NCI-H510A (cell line): ENCODE measurements at places on chromosomes 6 and 20.

- DNase-seq: no peak
These were observed 38.9 kb downstream of the MRAP2 start for GRCh38 chr6:84072442-84072997.

DNA sequence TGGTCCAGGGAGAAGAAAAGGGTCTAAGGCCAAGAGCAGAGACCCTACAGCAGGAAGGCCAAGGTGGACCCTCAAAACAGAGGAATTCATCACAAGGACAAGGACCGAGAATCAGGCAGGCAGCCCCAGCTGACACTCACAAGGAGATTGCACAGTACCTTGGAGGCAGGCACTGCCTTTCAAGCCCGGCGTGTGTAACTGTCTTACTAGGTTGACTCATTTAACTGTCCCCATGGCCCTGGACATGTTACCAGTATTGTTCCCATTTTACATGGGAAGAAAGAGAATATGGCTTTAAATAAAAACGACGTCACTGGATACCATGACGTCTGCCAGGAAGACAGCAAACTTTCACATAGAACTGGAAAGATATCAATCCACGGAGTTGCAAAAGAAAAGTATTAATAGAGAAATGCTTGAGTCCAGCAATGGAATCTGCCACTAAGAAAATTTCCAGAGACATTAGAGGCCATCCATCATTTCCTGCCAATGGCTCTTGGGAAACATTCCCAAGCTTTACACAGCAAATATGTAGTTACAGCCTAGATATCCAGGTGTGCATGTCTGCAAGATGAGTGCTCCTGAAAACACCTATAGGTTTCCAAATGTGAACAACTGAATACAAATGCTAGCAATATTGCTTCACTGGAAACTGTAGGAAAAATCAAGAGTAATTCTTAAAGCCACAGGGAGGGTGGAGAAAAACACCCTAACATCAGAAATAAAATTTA is 111.5 kb upstream of the RPS6KA2 start:
- DNase-seq: no peak

GRCh38 chr6:102717252-102717651 is 1323.7 kb downstream of the GRIK2 start:
- DNase-seq: no peak

- no peak for DNase-seq
These were observed 41.5 kb downstream of the CDC40 start for GRCh38 chr6:110221738-110222137.
